ENCODE measurements at places on chromosomes 6 and 20.

DNA sequence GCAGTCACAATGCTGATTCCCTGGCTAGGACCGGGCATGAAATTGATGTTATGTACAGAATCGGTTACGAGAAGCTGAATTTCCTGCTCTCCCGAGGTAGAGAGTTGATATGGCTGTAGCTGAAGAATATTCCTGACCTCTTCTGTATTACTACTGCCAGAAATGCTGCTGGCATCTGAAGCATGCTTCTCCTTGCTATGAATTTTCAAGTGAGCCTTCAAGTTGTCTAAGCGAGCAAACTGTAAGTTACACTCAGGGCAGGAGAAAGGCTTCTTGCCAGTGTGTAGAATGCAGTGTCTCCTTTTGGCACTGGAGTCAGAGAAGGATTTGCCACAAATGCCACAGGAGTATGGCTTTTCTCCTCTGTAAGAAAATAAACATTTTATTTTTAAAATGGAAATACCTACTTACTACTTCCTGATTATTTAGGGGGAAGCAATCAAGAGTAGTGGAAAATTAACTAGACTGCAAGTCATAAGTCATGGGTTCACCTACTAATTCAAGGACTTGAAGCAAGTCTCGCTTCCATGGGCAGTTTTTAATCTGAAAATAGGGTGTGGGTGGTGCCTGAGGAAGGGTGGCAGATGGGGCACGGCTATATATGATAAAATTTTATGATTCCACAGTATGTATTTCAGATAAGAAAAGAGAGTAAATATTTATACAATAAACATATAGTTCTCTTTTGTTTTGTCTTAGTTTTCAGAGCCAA lies 10.8 kb upstream of the MICAL1 start:
- no peak for DNase-seq

- DNase-seq = no peak
Measured at GRCh38 chr6:163423696-163424095, 9.2 kb downstream of the QKI start.

DNA sequence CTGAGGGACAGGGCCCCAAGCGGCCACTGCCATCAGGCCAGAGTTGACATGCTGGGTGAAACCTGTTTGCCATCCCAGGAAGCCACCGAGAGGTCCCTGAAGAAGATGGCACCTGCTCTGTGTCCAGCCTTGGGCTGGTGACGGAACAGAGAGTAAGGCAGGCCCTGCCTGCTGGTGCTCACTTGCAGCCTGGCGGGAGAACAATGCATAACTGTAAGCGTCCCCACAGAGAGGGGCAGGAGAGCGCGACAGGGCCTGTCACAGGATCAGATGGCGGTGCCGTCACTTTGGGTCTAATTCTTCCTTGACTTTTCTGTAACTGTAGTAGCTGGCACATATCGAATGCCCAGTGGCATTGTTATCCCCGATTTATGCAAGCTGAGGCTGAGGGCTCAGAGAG lies 29.0 kb upstream of the VSTM2L start:
- no peak for DNase-seq

- peak; percentile 21 for DNase-seq
Measured at GRCh38 chr6:168370310-168370991, 50.9 kb upstream of the DACT2 start.

GRCh38 chr6:13113981-13114593 lies 214.2 kb downstream of the TBC1D7 start:
- DNase-seq = no peak

DNA sequence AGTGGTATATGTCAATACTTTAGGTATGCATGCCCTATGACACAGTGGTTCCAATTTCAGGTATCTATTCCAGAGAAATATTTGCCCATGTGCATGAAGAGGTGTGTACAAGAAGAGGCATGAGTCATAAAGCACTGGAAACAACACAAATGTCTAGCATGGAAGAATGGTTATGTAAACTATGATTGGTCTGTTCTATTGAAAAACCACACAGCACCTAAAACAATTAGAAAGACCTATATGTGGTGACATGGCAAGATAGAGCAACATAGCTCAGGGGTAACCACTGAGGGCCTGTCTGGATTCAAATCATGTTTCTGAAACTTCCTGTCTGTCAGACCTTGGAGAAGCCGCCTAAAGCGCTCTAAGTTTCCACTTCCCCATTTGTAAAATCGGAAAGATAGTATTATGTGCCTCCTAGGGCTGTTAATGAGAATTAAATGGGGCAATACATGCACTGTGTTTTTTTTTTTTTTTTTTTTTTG lies 76.0 kb upstream of the SHLD1 start:
- peak; percentile 3 for DNase-seq

- DNase-seq = no peak
Measured at GRCh38 chr20:19019734-19020364, 192.6 kb upstream of the SLC24A3 start.

- DNase-seq = no peak
Measured at GRCh38 chr6:169164986-169165385, 88.7 kb downstream of the THBS2 start.

GRCh38 chr6:7881765-7882500 lies 28.7 kb downstream of the TXNDC5 start:
- no peak for DNase-seq

DNA sequence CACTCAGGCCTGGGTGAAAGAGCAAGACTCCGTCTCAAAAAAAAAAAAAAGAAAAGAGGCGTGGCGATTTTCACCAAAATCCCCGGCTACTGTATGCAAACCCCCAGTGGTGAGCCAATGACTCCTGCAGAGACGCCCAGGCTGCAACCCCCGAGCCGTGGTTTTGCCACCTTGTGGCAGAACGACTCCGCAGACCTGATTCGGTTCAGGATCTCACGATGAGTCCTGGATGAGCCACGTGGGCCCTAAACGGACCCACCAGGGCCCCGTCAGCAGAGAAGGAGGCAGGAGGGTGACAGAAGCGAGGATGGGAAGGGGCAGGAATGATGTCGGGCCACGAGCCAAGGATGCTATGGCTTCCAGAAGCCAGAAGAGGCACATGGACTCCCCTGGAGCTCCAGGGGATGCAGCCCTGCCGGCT lies 42.5 kb downstream of the SLC2A4RG start:
- peak; percentile 16 for DNase-seq

- no peak for DNase-seq
Measured at GRCh38 chr6:135121434-135121833, 59.7 kb upstream of the MYB start.

DNA sequence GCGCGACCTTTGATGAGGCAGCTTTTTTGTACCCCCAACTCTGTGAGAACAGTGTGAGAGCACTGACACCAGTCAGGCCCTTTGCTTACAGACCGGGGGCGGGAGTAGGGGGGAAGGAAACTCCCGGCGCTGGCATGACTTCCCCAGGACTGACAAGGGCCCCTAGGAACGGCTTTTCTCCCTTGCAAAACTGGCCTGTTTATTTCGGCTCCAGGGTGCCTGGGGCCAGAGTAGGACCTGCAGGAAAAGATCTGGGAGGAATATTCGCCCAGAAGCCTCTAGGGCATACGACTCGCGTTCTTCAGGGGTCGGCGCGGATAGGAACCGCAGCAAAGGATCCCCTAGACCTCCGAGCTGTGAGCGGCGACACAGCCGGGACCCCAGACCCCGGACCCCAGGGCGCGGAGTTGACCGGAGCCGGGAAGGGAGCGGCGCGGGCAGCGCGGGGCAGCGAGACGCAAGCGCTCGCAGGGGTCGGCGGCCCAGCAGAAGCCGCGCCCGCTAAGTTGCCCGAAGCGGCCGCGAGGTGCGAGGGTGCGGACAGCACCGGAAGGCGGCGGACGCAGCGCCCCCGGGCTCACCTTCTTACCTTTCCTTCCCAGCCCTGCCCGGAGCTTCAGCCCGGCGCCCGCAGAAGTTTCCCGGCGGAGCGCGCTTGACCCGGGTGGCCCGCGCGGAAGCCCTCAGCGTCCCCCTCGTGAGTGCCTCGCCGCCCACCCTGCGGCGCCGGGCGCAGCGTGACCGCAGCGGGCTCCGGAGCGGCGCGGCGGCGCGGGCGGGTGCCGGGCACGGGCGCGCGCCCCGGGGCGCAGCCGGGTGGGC lies at the start of gene POPDC3:
Gene POPDC3 (minus strand): TSS at position 771 of the 822 bp plus-strand sequence. CDS start 18,105 bp downstream, outside the sequence.
- no peak for DNase-seq

DNA sequence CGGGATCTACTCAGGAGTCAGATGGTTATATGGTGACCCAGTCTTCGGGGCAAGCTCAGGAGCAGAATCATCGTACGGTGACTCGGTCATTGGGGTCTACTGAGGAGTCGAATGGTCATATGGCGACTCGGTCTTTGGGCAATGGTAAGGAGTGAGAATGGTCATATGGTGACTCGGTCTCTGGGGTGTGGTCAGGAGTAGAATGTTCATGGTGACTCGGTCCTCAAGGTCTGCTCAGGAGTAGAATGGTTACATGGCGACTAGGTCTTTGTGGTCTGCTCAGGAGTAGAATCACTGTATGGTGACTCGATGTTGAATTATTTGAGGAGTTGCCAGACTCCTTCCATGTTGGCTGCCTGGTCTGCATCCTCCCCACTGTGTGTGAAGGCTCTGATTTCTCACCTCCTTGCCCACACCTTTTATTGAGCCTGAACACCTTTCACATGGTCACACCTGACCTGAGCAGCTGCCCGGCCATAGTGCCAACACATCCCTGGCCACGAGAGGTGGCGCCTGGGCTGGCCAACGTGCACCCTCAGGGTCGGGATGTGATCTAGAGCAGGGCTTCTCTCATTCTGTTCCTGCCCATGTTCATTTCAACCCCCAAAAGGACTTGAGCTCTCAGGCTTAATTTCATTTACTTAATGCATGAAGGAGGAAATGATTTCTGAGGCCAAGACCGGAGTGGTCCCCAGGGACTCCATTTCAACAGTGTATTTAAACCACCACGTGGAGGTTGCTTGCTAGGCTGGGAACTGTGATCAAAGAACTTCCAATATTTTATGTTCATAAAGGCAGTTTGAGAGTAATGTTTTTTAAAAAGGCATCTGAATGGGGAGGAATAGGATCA lies 119.5 kb downstream of the PHACTR3 start:
- DNase-seq = no peak

- no peak for DNase-seq
Measured at GRCh38 chr20:40331807-40332560, 357.1 kb downstream of the MAFB start.

DNA sequence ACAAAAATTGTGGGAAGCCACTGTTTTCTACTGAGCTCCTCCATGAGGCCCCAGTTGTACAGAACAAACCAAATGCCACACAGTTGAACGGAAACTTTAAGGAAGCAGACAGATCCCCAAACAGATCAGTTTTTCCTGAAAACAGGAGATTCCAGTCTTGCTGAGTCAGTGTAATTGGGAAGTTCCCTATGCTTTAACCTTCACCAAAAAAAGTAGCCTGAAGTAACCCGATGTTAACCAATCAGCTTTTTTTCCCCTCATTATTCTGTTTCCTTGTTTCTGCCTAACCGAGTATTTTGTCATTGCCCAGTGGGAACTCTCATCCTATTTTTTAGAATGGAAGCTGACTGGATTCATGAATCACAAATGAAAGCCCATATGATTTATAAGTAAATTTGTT lies 36.7 kb downstream of the MARCKS start:
- no peak for DNase-seq

GRCh38 chr6:11609324-11610071 lies 71.9 kb downstream of the TMEM170B start:
- no peak for DNase-seq

DNA sequence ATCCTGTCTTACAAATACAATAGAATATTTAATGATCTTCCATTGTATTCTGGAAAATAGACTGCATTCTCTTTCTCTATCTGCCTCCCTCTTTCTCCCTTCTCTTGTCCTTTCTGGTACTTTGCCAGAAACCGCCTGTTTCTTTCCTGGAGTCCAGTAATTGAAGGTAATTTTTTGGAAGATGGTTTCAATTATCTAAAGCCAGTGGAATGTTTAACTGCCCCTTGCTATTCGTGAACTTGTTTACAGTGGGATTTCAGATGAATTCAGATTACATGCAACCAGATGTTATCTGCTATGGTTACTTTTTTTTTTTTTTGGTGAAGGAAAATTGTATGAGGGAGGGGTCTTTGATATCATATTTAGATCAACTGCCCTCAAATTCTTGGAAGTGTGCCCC lies 655.5 kb upstream of the FLRT3 start:
- DNase-seq = no peak

GRCh38 chr6:110044096-110044495 lies 66.0 kb downstream of the GPR6 start:
- no peak for DNase-seq

DNA sequence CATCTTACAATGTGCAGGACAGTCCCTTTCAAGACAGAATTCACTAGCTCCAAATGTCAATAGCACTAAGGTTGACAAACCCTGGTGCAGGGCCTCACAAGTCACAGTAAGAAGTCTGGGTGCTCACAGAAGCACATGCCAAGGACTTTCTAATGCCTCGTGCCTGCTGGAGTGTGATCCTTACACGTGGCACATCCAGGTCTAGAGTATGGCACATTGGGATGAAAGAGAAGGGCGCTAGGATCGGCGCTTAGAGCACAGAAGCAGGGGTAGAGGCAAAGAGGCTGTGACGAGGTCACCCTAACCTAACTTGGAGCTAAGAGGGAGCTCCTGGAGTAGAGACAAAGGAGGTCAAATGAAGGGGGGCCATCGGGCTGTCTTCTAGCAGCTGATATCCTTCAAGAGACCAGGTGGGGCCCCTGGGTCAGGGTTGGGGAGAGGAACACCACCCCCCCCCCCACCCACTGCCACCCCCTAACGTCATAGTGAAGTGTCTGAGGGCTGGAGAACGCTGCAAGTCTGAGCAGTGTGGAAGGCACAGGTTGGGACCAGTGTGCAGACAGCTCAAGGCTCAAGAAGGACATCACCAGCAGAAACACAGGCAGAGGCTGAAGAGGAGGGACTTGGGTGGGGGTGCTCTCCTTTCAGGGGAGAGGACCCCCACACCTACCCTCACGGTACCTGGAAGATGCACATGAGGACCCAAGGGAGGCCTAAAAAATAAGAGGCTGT lies 97.8 kb upstream of the MRPS10 start:
- DNase-seq = no peak

DNA sequence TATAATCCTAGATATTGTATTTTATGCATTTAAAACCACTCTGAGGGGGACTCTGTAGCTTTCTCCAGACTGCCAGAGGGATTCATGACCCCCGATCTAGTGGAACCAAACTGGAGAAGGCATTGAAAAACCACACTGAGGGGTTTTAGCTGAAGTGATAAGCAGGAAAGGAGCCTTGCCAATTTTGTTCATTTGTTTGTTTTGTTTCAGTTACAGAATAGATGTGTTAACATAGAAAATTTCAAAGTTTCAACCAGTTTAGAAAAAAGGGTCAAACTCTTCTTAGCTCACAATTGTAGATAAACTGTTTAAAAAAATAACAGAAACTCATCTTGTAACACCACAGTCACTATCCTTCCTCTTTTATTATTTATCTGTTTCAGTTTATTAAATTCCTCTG lies 19.8 kb downstream of the TAB2 start:
- no peak for DNase-seq

DNA sequence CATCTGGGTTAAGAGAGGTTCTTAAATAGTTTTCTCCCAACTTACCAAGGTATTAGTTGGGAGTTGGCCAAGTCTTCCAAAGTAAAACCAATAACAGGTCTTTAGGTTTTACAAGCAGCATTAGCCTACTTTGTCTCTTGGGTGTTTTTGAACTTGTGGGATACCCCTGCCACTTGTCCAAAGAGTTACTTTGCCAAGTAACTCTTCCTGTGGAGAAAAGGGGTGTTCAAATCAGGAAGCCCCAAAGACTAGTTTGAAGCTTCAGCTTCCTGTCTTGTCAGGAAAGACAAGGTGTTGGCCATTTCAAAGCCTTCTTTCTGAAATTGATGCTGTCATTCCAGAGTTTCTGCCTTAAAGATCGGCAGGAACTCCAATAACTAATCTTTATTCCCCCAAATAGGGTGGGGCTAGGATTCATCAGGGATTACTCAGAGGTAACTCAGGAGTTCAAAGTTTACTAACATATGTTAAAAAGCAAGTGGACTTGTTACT lies 822 bp downstream of the RAB22A start:
- no peak for DNase-seq

All from effector CD4-positive, alpha-beta T cell (primary cell).